ENCODE measurements at places on chromosomes 13 and 19.

- DNase-seq = no peak
Measured at GRCh38 chr13:111227405-111227804, 93.0 kb upstream of the TEX29 start.

DNA sequence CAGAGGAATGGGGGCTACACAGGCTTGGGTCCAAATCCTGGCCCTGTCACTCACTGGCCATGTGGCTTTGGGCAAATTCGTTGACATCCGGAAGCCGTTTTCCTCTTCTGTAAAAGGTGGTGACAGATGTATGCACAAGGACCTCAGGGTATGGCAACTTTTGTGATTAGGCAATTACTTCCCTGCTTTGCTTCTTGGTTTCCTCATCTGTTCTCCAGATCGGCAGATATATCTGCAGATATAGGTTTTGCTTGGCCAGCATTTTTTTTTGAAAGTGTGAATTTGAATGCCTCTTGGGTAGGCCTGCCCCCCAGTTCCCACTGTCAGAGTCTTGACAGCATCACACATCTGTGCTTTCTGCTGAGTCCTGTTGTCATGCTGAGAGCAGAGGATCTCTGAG, 17.7 kb downstream of the TMEM272 start:
- DNase-seq = no peak

DNA sequence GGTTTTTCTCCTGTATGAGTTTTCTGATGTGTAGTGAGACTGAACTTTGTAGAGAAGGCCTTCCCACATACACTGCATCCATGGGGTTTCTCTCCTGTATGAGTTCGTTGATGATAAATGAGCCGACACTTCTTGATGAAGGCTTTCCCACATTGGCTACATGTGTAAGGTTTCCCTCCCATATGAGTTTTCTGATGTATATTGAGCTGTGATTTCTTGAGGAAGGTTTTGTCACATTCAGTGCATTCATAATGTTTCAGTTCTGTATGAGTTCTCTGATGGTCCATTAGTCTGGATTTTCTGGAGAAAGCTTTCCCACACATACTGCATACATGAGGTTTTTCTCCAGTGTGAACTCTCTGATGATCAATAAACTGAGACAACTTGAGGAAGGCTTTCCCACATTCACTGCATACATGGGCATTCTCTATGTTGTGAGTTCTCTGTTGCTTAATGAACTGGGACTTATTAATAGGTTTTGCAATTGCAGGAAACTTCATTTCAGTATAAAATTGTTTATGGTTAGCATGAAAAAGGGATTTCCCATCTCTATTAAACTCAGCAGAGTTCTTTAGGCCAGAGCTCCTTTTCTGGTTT, 7.5 kb upstream of the ZNF350 start:
- no peak for DNase-seq

DNA sequence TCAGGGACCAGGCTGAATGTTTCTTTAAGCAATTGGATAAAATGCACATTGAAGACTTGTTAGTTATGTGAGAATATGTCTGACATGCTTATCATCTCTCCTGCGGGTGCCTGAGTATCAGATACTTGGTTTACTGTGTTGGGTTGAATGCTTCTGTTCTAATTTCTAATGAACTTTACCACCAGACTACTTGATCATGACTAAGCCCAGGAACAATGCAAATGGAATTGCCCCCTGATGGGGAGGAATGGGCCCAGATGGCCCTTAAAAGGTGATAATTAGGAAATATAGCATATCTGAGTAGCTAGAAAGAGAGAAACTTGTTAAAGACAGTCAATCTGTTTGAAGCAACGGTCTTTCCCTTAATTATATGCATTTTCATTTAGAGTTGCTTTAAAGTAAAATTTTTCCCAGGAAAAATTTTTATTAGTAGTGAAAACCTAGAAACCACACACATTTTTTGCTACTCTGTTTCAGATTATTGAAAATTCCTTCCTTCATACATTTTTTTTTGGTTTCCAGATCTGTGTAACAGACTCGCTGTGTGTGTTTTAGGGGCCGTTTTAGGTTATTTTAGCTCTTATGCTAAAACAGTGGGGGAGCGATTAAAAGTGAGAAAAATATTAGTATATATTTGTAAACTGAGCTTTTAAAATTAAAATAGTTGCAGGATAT, 186.6 kb downstream of the TM9SF2 start:
- DNase-seq = no peak

- DNase-seq = no peak
Measured at GRCh38 chr19:13765395-13766094, 1.2 kb downstream of the MRI1 start.

DNA sequence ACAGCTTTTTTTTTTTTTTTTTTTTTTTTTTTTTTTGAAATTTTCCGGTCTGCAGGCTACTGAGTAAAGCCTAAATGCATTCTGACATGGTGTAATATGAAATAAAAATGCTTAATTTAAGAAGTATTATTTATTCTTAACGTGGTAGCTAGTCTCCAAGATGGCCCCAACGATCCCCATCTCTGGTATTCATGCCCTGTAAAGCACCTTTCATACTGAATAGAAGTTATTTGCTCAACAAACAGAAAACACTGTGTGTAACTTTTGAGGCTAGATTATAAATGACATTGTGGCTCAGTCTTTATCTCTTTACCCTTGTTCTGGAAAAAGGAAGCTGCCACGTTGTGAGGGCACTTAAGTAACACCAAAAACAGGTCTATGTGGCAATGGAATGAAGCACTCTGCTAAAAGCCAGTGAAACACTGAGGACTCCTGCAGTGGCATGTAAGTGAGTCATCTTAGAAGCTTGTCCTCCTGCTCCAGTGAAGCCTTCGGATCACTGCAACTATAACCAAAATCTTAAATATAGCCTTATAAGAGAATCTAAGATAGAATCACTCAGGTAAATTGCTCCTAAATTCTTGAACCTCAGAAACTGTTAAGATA, 128.7 kb downstream of the UGGT2 start:
- no peak for DNase-seq

DNA sequence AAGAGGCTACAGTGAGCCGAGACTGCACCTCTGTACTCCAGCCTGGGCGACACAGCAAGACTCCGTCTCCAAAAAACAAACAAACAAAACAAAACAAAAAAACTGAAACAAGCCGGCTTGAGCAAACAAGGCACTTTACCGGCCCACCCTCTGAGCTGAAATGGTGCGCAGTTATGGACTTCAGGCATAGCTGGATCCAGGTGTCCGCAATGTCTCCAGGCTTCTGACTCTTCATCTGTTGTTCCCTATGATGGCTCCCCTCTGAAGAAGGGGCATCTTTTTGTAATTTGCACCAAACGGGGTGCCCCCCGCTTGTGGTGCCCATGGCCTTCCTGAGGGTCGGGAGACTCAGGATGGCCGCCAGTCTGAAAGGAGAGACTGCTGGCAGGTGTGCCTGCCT, 6.2 kb downstream of the C2CD4C start:
- DNase-seq = no peak

- DNase-seq = no peak
Measured at GRCh38 chr19:27745978-27746542, 1466.9 kb downstream of the UQCRFS1 start.

DNA sequence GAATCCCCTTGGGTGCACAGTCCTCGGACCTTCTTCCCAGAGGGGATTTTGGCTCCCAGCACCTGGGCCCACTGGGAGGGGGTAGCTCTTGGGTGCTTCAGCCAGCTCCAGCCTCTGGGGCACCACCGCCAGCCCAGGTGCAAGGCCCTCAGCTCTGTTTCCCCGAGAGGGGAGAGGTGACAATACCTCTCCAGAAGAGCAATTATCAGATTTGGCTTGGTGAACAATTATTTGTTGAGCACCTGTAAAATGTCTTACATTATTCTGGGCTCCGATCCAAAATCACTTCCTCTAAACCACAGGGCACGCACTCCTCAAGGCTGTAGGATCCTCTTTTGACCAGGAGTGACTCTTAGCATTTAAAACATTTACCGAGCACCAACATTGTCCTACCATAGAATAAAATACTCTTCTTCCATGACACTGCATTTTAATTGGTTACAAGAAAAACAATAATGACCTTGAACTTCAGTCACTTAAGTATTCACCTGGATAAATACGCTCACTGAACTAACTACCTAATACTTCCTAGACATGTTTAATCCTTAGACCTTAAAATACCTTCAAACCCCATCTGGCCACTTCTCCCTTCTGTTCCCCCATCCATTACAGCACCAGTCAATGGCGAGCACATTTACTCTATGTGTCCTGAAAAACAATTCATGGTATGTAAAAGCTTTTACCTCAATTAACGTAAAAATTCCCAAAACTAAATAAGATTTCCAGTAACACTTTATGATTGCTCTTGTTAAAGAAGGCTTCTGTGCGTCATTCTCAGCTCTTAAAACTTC, 54.8 kb downstream of the ABCC4 start:
- DNase-seq = no peak

DNA sequence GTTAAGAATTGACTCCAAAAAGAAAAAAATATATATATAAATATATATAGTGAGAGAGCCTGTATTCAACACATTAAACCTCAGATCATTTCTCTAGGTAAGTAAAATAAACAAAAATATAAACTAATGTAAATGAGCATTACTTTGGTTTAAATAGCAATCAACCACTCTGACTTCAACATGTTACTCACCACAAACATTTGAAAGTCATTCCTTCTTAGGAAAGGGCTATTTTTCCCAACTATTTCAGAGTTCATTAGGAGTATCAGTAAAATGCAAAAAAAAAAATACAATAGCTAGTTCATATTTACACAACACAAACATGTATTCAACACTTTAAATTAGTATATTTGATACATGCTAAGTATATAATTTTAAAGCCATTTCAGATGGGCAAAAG, 40.5 kb downstream of the KLF12 start:
- DNase-seq = no peak

GRCh38 chr19:18385675-18386542, at the start of gene GDF15:
Gene GDF15, plus strand, starts transcription at chr19:18386158. Its CDS starts 32 bp downstream, at chr19:18386190.
- DNase-seq = no peak

GRCh38 chr19:2612619-2613249, 89.8 kb downstream of the GNG7 start:
- DNase-seq = no peak

GRCh38 chr19:4516939-4517300, 1.4 kb downstream of the PLIN4 start:
- no peak for DNase-seq

- no peak for DNase-seq
Measured at GRCh38 chr19:54248016-54248601, 5.5 kb upstream of the LILRA6 start.

DNA sequence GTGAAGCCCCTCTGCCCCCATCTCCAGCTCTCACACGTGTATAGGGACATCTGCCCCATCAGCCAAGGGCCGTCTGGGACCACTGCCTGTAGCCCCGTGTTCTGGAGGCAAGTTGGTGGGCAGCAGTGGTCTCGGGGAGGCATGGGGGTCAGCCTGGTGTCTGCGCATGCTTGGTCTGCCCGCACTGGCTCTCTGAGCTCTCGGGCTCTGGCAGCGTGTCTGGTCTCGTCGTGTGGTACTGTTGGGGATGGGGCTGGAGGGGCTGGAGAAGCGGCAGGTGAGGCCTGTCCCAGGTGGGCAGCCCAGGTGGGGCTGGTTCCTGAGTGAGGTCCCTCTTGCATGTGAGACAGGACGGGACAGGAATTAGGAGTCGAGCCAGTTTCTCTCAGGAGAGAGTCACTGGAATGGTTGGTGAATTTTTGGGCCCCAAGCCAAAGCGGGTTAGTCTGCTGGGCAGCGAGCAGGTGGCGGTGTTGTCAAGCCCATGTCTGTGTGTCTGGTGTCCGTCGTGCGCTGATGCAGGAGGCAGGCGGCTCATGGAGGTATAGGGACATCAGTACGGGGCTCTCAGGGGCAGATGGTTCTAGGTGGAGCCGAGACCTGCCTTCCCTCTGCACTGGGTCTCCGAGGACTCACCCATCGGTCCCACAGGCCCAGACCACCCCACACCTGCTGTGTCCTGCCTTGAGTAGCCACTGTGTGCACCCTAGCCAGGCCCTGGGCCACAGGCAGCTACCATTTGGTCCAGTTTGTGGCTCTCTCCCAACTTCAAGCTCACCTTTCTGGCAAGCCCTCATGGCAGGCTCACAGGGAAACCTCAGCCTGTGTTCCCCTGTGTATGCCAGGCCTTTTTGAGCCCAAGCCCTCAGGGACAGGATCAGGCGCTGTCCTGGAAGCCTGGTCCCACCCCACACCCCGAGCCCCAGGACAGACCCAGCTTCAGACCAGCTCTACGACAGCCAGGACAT, 18.2 kb downstream of the COMP start:
- DNase-seq = no peak

DNA sequence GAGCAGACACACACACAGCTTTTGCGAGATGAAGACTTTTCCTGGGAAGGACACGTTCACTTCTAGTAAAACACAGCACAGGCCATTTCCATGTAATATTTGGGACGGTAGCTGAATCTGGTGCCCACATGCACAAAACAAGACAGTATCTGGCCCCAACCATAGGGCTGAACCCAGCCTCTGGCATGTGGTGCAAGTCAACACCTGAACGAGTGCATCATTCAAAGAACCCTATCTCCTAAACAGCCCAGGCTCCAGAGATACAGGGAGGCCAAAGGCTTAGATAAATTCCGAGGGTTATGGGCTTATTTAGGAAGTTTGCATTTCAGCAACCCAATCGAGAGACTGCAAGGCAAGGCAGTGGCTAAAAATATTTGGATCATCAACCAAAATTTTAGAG, 2.7 kb upstream of the TFDP1 start:
- no peak for DNase-seq

DNA sequence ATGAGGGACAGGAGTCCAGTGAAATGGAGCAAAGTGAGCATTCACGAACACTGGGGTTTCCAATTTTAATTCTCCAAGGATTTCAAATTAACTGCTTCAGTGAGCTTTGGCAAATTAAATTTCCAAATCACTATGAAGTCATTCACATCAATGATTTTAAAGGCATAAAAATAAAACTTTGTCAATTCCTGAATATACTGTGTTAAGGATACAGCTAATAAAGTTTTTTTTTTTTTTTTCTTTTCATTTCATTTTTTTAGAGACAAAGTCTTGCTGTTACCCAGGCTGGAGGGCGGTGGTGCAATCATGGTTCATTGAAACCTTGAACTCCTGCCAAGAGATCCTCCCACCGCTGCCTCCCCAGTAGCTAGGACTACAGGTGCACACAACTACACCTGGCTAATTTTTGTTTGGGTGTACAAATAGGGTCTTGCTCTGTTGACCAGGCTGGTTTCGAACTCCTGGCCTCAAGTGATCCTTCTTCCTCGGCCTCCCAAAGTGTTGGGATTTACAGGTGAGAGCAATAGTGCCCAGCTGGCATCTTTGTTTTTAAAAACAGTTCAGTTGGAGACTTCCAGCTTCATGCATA, 21.9 kb downstream of the RBM26 start:
- DNase-seq = no peak

Data from stimulated activated CD4-positive, alpha-beta T cell treated with anti-CD3 and anti-CD28 coated beads, Interleukin-15, amount 100 ng/mL, for 1 hour (primary cell).